Kidney (tissue), 22 donors: ENCODE measurements at places on chromosomes 6 and 20.
A peak's percentile ranks its signal among the peaks of the same experiment; 100 is the strongest.

DNA sequence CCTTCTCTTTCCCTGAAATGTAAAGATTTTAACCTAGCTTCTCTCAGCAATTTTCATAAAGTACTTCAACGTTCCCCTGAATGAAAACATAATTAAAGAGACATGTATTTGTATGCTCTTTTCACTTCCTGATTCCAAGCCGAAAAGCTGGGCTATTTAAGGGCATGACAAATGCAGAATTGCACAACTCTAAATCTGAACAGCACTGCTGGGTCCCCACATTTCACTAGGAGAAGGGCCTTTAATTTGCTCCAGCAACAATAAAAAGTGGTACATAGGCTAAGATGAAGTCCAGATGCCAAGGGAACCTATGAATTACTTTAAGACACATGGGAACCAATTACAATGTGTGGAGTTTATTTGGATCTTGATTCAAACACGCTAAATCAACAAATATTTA is 42.0 kb downstream of the IRAK1BP1 start:
- no peak for DNase-seq

DNA sequence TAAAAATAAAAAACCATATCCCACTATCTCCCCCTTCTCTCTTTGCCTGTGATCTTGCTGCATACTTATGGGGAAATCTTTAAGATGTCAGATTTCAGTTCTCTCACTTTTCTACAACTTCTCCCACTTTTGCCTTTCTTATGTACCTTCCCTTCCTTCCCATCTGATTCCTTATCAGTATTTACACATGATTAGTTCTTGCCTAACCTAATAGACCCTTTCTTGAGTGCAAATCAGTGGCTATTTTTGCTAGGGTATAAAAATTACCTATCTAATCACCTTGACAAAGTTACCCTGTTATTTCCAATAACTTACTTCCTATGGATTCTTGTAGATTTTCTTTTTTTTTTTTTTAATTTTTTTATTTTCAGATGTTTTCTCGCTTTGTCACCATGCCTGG is 75.7 kb downstream of the PTPRA start:
- DNase-seq = no peak

GRCh38 chr6:33579828-33580714 is at the start of gene BAK1:
TSS of gene BAK1 (minus strand) at chr6:33580276. CDS start at chr6:33577604, 2,672 bp downstream.
- DNase-seq = peak; percentile 95

DNA sequence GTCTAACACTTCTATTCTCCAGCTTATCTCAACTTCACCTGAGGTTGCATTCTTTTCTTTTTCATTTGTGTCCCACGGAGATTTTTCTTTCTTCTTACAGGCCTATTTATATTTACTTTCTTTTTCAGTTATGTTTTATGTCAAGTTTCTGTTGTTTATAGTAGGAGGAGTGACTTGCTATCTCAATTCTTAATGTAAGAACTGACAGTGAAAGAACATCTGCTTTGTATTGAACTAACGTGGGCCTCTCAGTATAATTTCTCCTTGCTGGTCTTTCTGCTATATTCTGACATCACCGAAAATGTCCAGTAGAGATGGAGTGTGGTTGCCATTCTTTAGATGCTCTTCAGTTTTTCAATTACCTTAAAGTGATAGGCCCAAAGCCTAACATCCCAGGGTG is 521.7 kb downstream of the EPM2A start:
- no peak for DNase-seq

GRCh38 chr20:17023806-17024205 is 203.0 kb upstream of the PCSK2 start:
- DNase-seq = peak; percentile 3

DNA sequence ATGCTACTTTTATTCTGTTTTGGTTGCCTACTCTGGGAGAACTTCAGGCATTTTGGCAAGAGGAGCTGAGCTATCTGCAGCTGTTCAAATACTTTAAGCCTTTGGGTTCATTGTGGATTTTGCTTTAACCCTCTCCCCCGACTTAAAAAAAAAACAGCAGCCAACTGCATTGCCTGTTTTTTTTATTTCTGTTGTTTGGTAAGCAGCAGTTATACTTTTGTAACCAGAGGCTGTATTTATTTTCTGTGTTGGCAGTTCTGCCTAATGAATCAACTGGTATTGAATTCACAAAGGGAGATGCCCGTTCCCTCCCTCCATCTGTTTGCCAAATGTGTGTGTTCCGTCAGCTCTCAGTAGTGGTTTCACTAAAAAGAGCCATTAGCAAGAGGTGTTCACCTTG is 484.0 kb downstream of the UTRN start:
- no peak for DNase-seq

GRCh38 chr6:44833248-44833647 is 445.7 kb downstream of the CDC5L start:
- no peak for DNase-seq

GRCh38 chr6:162728706-162729105 is 932 bp downstream of the PACRG start:
- DNase-seq = no peak

DNA sequence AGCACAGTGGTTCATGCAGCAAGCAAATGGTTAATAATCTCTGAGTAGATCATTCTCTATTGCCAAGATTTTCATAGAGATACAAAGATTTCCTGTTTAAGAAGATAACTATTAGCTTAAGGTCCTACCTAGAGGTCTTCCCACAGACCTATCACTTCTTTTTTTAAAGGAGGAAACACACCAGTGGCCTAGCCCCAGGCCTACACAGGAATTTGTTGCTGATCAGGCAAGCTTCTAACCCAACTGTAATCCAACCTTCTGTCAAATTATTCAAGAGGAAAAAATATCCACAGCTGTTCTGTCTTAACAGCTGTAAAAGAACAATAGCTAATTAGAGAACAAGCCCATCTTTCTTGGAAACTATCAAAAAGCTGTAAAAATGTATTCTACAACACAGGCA is 332.8 kb downstream of the BTBD9 start:
- DNase-seq = no peak

- no peak for DNase-seq
Measured at GRCh38 chr6:122426597-122426996, 27.1 kb downstream of the HSF2 start.

GRCh38 chr20:14580418-14581074 is 243.1 kb upstream of the FLRT3 start:
- peak; percentile 24 for DNase-seq

DNA sequence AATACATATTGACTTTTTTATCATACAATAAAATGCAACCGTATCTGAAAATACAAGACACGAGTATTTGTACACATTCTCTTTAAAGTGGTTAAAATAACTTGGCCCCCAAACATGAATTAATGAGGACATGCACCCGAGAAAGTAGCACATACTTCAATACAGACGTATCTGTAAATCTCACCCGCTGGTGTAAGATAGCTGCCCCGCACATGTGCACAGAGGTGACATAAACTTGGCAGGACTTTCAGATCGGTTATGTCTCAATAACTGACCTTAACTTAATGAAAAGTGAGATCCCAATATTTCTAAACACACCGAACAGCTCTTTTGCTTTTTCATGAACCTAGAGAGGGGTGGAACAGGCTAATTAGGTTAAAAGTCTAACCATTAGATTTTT is 91.5 kb upstream of the RPS6KA2 start:
- no peak for DNase-seq
